Activated B cell treated with CpG ODN at 0.5 μM for 24 hours (primary cell): ENCODE measurements at places on chromosomes 4 and X. TPM values are rescaled to one million over a fixed set of nuclear protein-coding genes. Genes with fewer than 3 reads are reported as not detected.

The FGFBP1 gene
- total RNA-seq: not detected in 2 replicates

The REELD1 gene
- 2.1 and 2.6 TPM in 2 replicates for total RNA-seq

The SMR3B gene
- not detected in 2 replicates for total RNA-seq

The NXF3 gene
- total RNA-seq: not detected in 2 replicates

The SHROOM4 gene
- total RNA-seq: not detected in 2 replicates

The TMSB15C gene
- 2.0 and 2.3 TPM in 2 replicates for total RNA-seq

The SLC34A2 gene
- not detected in 2 replicates for total RNA-seq

The SRPK3 gene
- total RNA-seq: not detected in 2 replicates

The INPP4B gene
- total RNA-seq: 0.11 and 0.22 TPM in 2 replicates

The USP9X gene
- total RNA-seq: 58.9 and 68.3 TPM in 2 replicates

DNA sequence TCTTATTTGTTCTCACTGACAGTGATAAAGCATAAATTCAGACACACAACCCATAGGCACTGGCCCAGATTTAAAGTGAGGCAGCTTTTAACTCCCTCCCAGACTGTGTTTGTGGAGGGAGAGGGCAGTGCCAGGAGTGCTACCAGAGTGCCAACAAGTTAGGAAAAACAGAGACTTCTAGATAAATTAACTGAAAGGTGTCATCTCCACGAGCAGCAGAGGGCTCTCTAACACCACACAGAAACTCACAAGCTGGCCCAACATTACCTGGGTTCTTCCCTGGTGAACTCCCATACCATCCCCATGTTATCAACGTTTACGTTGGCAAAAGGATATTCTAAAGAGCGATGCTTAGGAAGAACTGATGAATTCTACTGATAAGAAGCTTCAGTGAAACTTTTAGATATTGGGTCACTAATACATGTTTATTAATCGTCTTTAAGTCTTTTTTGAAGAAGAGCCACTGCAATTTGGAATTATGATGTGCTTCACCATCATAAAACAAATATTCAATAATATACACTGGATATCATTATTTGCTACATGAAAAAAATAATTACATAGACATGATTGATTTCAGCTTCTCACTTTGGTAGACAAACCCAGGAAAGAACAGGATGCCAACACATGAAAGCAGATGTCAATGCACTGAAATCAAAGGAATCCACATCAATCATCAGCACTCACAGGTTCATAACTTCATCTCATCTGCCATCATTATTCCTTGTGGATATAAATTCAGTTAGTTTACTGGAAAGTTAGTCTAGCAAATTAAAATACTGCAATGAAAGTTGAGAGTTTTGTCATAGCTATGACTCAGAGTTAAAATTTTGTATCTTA is 121.2 kb upstream of the NAP1L5 start:
- H3K27ac ChIP-seq: no peak overlapping the region
- peaks cover 13% of the 10 kb centered on the region for H3K4me1 ChIP-seq
- no peaks in the 10 kb centered on the region for H3K36me3 ChIP-seq
- no peak for DNase-seq
- H3K4me3 ChIP-seq: no peak overlapping the region

GRCh38 chr4:101807351-101807750 is 16.8 kb downstream of the BANK1 start:
- peak overlapping the region; percentile 95 for H3K27ac ChIP-seq
- DNase-seq: no peak
- H3K36me3 ChIP-seq: peaks cover 48% of the 10 kb centered on the region
- H3K27me3 ChIP-seq: no peaks in the 10 kb centered on the region
- peak overlapping the region; percentile 73 for H3K4me3 ChIP-seq

GRCh38 chr4:124386163-124386562 is 326.4 kb downstream of the ANKRD50 start:
- H3K27ac ChIP-seq: no peak overlapping the region
- H3K27me3 ChIP-seq: no peaks in the 10 kb centered on the region
- H3K4me3 ChIP-seq: no peak overlapping the region
- DNase-seq: no peak
- H3K4me1 ChIP-seq: no peaks in the 10 kb centered on the region

GRCh38 chrX:154698630-154699248 is 45.4 kb upstream of the CTAG2 start:
- no peaks in the 10 kb centered on the region for H3K27me3 ChIP-seq
- H3K36me3 ChIP-seq: peaks cover 49% of the 10 kb centered on the region
- DNase-seq: no peak
- H3K27ac ChIP-seq: no peak overlapping the region

DNA sequence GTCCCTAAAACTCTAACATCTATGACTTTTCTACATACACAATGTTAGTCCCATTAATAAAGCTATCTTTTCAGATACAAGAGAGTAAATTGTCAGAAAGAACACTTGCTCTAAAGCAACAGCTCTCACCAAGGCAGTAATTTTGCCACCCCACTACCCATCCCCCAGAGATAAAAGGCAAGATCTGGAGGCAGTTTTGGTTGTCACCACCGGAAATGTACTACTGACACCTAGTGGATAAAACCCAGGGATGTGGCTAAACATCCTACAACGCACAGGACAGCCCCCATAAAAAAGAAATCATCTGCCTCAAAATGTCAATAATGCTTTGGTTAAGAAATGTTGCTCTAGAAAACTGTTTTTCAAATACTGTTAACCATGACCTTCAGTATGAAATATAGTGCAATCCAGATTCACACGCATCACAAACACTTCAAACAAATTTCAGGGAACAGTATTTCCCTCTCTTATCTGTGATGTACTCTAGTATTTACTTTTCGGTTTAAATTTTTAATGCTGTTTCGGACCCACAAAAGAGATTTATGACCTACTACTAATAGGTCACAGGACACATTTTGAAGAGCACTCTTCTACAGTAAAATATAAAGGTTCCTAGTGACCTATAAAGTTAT is 5.1 kb downstream of the FBXL5 start:
- peak overlapping the region; percentile 31 for H3K27ac ChIP-seq
- peaks cover 53% of the 10 kb centered on the region for H3K4me1 ChIP-seq
- no peak for DNase-seq
- no peaks in the 10 kb centered on the region for H3K27me3 ChIP-seq

GRCh38 chrX:38142610-38143009 is 78.1 kb downstream of the SRPX start:
- H3K27ac ChIP-seq: no peak overlapping the region
- H3K4me3 ChIP-seq: no peak overlapping the region
- no peaks in the 10 kb centered on the region for H3K4me1 ChIP-seq
- H3K36me3 ChIP-seq: no peaks in the 10 kb centered on the region
- no peaks in the 10 kb centered on the region for H3K27me3 ChIP-seq
- DNase-seq: no peak

DNA sequence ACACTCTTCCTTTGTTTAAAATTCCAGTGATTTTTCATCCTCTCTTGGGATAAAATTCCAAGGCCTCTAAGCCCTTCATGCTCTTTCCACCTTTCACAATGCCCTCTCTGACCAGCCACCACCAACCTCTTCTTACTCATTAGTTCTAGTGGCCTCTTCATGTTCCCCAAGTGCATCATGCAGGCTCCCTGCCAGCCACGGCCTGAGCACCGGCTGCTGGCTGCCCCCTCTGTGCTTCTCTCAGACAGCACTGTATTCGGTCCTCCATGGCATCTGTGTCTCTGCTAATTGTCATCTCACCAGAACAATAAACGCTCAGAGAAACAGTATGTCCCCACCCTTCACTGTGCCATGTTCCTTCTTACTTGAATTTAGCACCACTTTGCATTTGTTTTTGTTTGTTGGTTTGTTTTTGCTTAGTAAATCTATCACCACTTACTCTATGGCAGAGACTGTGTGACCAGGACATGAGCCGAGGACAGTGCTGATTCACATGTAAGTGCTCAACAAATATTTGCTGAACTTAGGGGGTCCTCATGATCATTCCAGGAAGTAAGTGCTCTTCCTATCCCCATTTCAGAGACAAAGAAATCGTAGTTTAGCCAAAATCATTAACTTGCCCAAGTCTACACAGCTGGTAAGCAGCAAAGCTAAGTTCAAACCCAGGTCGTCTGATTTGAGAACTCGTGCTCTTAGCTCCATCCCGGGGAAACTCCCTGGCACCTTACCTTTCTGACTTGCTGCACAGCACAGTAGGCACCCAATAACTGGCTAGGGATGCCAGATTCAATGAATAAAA is 77.1 kb upstream of the UCP1 start:
- no peak for DNase-seq
- H3K36me3 ChIP-seq: peaks cover 90% of the 10 kb centered on the region
- no peaks in the 10 kb centered on the region for H3K27me3 ChIP-seq

- H3K4me3 ChIP-seq: no peak overlapping the region
- H3K27ac ChIP-seq: no peak overlapping the region
- H3K36me3 ChIP-seq: no peaks in the 10 kb centered on the region
- no peak for DNase-seq
- no peaks in the 10 kb centered on the region for H3K4me1 ChIP-seq
These were observed 18.1 kb upstream of the CXCL2 start for GRCh38 chr4:74117024-74117534.

DNA sequence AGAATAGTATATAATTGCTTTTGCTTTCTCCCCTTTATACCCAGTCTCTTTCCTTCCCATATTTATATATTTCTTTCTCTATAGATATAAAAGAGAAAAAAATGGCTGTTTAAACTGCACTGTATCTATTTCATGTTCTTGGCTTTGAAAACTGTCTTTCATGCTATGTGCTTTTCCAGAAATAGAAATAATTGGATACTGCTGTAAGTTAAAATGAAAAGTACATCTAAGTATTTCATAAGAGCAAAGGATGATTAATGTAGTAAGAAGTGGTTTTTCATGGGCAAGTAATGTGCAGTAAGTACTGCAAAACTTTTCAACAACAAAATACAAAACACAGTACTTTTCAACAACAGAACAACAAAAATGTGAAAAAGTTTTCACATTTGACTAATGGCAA is 237.9 kb downstream of the SNCA start:
- no peaks in the 10 kb centered on the region for H3K4me1 ChIP-seq
- H3K4me3 ChIP-seq: no peak overlapping the region
- no peak for DNase-seq

DNA sequence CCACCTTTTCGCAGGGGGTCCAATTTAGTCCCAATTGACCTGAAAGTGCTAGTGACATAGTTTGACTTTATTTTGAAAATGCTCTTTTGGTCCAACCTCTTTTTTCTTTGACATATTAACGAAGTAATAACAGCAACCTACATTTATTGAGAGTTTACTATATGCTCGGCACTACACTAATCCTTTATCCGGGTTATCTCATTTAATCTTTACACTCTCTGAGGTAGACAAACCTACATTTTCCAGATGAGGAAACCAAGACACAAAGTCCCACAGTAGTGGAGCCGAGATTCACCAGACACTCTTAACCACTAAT is 307 bp upstream of the ATRX start:
- H3K4me1 ChIP-seq: peaks cover 32% of the 10 kb centered on the region
- H3K27ac ChIP-seq: peak overlapping the region; percentile 100
- peak overlapping the region; percentile 99 for H3K4me3 ChIP-seq
- H3K36me3 ChIP-seq: peaks cover 8% of the 10 kb centered on the region

GRCh38 chr4:79662651-79663050 is 254.6 kb upstream of the GK2 start:
- no peak overlapping the region for H3K27ac ChIP-seq
- H3K4me3 ChIP-seq: no peak overlapping the region
- H3K36me3 ChIP-seq: no peaks in the 10 kb centered on the region

DNA sequence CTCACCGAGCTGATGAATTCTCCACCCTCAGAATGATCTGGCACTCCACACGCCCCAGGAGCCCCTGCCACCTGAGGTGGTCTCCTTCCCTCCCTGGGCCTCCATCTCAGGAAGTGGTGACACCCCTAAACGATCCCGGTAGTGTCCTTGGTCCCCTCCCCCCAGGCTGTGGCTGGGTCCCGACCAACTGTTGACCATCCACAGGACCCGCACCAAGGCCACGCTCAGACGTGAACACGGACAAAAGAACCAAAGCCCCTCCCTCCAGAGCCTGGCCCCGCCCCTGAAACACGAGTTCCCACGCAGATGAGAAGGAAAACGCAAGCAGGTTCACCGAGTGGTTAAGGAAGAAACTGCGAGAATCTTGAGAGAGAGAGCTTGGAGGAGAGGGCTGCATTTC is 16.6 kb downstream of the LRPAP1 start:
- DNase-seq: no peak
- H3K36me3 ChIP-seq: peaks cover 92% of the 10 kb centered on the region
- H3K4me1 ChIP-seq: no peaks in the 10 kb centered on the region
- H3K27ac ChIP-seq: no peak overlapping the region

- no peaks in the 10 kb centered on the region for H3K27me3 ChIP-seq
- H3K36me3 ChIP-seq: peaks cover 5% of the 10 kb centered on the region
- no peak overlapping the region for H3K4me3 ChIP-seq
- H3K27ac ChIP-seq: no peak overlapping the region
These were observed 21.3 kb downstream of the ALPK1 start for GRCh38 chr4:112318239-112319142.

DNA sequence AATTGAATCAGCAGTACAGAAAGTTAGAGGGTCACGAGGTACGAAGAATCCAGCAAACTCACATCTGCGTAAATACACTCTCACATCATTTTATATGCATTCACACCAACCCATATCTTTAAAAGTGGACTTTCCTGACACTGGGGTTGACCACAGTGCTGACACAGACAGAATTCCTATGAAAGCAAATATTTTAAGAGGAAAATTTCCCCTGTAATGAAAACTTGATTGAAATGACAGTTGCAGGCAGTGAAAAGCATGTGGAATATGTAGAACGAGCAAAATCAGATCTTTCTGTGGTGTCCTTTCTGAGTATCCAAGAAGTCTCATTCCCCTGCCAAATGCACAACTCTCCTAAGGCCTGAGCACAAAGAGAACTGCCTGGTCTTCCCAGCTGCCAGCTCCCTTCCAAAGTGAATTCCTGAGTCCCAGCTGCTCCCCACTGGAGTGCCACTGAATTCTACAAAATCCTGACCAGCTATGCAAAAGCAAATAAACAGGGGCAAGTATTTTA is 50.5 kb upstream of the FAM9C start:
- peak overlapping the region; percentile 59 for H3K27ac ChIP-seq
- H3K4me1 ChIP-seq: peaks cover 56% of the 10 kb centered on the region
